MM.1S (cell line): ENCODE measurements at places on chromosomes 2 and 18.

DNA sequence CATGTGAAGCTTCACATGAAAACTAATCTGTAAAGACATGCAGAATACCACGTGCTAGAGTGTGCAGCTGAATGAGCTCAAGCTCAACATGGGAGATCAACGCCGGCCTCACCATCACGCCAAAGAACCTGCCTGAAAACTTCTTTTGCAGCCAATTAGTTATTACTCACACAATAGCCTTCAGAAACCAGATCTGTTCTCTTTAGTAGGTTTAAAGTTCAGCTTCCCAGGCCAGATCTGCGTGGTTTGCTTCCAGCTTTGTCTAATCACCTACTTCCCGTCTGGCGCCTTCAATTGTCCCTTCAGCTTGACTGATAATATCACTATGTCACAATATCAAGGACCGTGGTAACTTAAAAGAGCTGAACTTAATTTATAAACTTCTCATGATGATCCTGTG, 68.0 kb upstream of the ZNF236 start:
- no peaks in the 10 kb centered on the region for H3K4me1 ChIP-seq
- H3K4me3 ChIP-seq = no peak overlapping the region
- H3K36me3 ChIP-seq = no peaks in the 10 kb centered on the region

DNA sequence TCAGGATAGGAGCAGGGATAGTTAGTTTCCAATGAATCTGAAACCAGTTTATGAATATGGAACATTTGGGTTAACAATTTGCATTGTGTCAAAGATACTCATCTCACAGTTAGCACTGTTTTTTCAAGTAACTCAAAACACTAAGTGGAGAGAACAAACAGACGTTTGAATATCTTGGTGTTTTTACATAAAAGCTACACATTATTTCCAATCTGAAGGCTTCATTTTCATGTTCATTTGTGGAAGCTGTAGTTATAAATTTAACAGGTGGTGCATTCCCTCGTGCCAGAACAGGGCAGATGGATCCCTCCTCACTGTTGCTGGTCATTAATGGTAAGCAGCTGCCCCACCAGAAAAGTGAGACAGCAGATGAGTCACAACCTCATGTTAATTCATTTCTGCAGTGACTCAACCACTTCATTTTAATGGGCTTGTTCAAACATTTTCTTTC, 286.9 kb downstream of the TMX3 start:
- no peak overlapping the region for H3K27ac ChIP-seq
- no peaks in the 10 kb centered on the region for H3K36me3 ChIP-seq
- no peaks in the 10 kb centered on the region for H3K27me3 ChIP-seq
- no peak overlapping the region for H3K4me3 ChIP-seq

GRCh38 chr2:72149556-72150156, 2.0 kb upstream of the CYP26B1 start:
- no peaks in the 10 kb centered on the region for H3K36me3 ChIP-seq
- peak overlapping the region; percentile 71 for H3K4me3 ChIP-seq
- no peak overlapping the region for H3K27ac ChIP-seq
- H3K4me1 ChIP-seq = peaks cover 8% of the 10 kb centered on the region; the same call in 1 of the 2 replicates
- H3K27me3 ChIP-seq = peaks cover 19% of the 10 kb centered on the region
- DNase-seq = no peak

- H3K4me3 ChIP-seq = no peak overlapping the region
- no peak for DNase-seq
- no peaks in the 10 kb centered on the region for H3K27me3 ChIP-seq
- no peaks in the 10 kb centered on the region for H3K4me1 ChIP-seq
- H3K27ac ChIP-seq = no peak overlapping the region
These were observed 431.4 kb upstream of the TNP1 start for GRCh38 chr2:217291259-217291658.

DNA sequence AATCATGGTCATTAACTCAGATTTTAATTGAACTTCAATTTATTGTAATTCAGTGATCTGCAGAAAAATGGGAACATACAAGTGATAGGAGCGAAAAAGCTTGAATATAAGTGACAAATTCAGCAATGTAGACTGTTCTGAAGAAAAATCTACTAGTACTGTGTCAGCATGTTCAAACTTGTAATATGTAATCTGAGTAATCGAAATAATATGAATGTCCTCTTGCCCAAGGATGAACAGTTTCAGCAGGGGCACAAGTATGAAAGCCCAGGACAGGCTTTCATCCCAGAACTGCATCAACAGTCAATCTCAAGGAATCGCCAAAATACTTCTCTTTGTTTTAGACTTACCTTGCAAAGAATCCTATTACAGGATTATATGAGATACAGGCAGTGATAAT, 1110.5 kb downstream of the LRP1B start:
- H3K36me3 ChIP-seq = no peaks in the 10 kb centered on the region
- H3K4me1 ChIP-seq = no peaks in the 10 kb centered on the region
- H3K4me3 ChIP-seq = no peak overlapping the region
- no peak overlapping the region for H3K27ac ChIP-seq

DNA sequence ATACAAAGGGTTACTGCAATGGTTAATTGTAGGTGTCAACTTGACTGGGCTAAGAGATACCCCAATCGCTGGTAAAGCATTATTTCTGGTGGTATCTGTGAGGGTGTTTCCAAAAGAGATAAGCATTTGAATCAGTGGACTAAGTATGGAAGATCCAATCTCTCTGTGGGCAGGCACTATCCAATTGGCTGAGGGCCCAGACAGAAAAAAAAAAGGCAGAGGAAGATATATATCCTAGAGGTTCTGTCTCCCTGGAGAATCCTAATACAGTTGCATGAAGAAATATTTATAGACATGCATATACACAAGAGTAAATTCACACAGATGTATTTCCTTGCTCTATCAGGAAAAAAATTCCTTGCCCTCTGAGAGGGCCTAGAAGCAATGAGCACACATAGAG, 43.9 kb downstream of the TBC1D8 start:
- no peak overlapping the region for H3K27ac ChIP-seq
- H3K4me1 ChIP-seq = no peaks in the 10 kb centered on the region
- H3K27me3 ChIP-seq = no peaks in the 10 kb centered on the region
- no peak for DNase-seq
- no peak overlapping the region for H3K4me3 ChIP-seq

- DNase-seq = no peak
- no peaks in the 10 kb centered on the region for H3K27me3 ChIP-seq
- H3K36me3 ChIP-seq = no peaks in the 10 kb centered on the region
These were observed 87.9 kb upstream of the LRRTM1 start for GRCh38 chr2:80392441-80392840.

- DNase-seq = no peak
- H3K27me3 ChIP-seq = no peaks in the 10 kb centered on the region
- no peaks in the 10 kb centered on the region for H3K36me3 ChIP-seq
- H3K27ac ChIP-seq = no peak overlapping the region
These were observed 17.2 kb downstream of the TEX51 start for GRCh38 chr2:126915903-126916302.

DNA sequence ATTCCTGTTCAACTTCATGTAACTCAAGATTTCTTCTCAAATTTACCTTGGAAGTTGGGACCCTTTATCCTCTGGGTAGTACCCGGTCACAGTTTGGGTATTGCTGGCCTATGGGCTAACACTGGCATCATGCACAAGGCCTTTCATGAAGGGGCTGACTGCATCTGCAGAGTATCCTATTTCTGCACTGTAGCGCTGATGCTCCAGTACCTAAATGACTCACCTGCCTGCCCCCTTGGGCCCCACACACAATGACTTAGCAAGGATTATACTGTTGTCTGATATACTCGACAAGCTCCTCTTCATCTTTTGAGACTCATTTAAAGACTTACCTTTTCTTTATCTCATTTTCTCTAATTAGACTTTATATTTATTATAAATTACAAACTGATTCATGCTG, 39.9 kb downstream of the DNAH6 start:
- no peaks in the 10 kb centered on the region for H3K36me3 ChIP-seq
- no peak overlapping the region for H3K27ac ChIP-seq
- H3K4me3 ChIP-seq = no peak overlapping the region
- DNase-seq = no peak
- no peaks in the 10 kb centered on the region for H3K27me3 ChIP-seq

GRCh38 chr2:43265421-43265820, 39.0 kb upstream of the ZFP36L2 start:
- no peaks in the 10 kb centered on the region for H3K4me1 ChIP-seq
- H3K36me3 ChIP-seq = no peaks in the 10 kb centered on the region
- no peak overlapping the region for H3K4me3 ChIP-seq

DNA sequence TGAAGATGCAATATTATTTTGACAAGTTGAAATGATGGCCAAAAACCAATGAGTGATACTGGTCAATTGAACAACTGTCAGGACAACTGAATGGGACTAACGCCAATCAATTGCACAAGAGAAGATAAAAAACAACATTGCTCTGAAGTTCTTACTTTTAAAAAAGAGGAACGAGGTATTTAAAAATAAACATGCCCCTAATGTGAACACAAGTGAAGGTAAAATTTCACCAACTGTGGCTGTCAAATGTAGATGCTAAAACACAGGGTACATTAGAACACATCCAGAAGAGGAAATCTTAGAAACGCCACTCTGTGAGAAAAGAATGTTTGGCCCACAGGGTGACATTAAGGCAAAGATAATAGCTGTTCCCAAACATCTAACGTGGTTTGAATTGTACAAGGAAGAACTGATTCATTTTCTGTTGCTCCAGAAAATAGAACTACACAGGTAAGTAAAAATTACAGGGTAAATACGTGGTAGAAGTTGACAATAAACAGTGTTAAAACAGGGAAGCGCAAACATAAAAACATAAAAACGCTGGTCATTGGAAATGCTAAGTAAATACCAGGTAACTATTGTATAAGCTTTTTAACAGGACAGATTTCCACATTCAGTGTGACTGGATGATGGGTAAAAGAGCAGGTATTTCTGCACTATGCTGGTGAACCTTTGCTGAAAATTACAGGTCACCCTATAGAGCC, 20.3 kb downstream of the LONRF2 start:
- H3K4me3 ChIP-seq = no peak overlapping the region

DNA sequence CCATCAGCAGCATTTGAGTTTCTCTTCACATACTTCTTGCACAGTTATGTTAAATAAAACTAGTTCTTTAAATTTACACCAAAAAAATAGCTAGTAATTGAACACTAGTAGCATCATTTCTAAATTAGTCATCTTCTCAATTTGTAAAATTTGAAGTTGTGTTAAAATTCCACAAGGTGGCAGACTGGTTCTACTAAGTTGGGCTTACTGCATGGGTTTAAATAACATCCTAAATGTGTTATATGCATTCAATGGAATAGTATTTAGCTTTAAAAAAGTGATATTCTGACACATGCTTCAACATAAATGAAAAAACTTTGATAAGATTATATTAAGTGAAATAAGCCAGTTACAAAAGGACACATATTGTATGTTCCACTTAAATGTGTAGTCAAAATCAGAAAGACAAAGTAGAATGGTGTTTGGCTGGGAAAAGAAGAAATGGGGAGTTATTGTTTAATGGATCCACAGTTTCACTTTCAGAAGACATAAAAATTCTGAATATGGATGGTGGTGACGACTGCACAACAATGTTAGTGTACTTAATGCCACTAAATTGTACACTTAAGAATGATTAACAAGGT, 28.7 kb upstream of the RPRD1A start:
- H3K27ac ChIP-seq = no peak overlapping the region
- H3K4me3 ChIP-seq = no peak overlapping the region
- no peaks in the 10 kb centered on the region for H3K27me3 ChIP-seq
- no peaks in the 10 kb centered on the region for H3K4me1 ChIP-seq
- DNase-seq = peak; percentile 62

DNA sequence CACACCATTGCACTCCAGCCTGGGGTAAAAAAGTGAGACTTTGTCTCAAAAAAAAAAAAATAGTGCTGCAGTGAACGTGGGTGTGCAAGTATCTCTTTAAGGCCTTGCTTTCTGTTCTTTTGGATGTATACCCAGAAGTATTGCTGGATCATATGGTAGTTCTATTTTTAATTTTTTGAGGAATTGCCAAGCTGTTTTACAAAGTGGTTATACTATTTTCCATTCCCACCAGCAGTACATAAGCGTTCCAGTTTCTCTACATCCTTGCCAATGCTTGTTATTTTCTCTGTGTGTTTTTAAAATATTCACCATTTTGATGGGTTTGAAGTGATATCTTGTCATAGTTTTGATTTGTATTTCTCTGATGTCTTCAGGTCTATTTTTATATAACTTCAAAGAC, 13.1 kb downstream of the ARMC9 start:
- no peak overlapping the region for H3K27ac ChIP-seq
- peaks cover 16% of the 10 kb centered on the region for H3K4me1 ChIP-seq
- DNase-seq = no peak
- H3K36me3 ChIP-seq = no peaks in the 10 kb centered on the region
- no peaks in the 10 kb centered on the region for H3K27me3 ChIP-seq
- no peak overlapping the region for H3K4me3 ChIP-seq

- DNase-seq = no peak
- no peaks in the 10 kb centered on the region for H3K4me1 ChIP-seq
- no peak overlapping the region for H3K27ac ChIP-seq
These were observed 467.0 kb upstream of the RAB12 start for GRCh38 chr18:8142131-8142711.

- H3K4me1 ChIP-seq = no peaks in the 10 kb centered on the region
- H3K27ac ChIP-seq = no peak overlapping the region
- H3K27me3 ChIP-seq = no peaks in the 10 kb centered on the region
- H3K36me3 ChIP-seq = no peaks in the 10 kb centered on the region
- DNase-seq = no peak
These were observed 119.6 kb downstream of the QPCT start for GRCh38 chr2:37464067-37464466.

- no peaks in the 10 kb centered on the region for H3K27me3 ChIP-seq
- no peak overlapping the region for H3K4me3 ChIP-seq
- no peak for DNase-seq
- no peaks in the 10 kb centered on the region for H3K4me1 ChIP-seq
- H3K27ac ChIP-seq = no peak overlapping the region
- no peaks in the 10 kb centered on the region for H3K36me3 ChIP-seq
These were observed 138.1 kb downstream of the DNAH6 start for GRCh38 chr2:84654414-84654813.

GRCh38 chr18:64244571-64244970, 95.7 kb upstream of the LINC00305 start:
- H3K27me3 ChIP-seq = no peaks in the 10 kb centered on the region
- no peaks in the 10 kb centered on the region for H3K36me3 ChIP-seq
- H3K4me3 ChIP-seq = no peak overlapping the region
- DNase-seq = no peak
- no peaks in the 10 kb centered on the region for H3K4me1 ChIP-seq
- no peak overlapping the region for H3K27ac ChIP-seq

- H3K27ac ChIP-seq = no peak overlapping the region
- peak; percentile 35 for DNase-seq
- 0 out of 2 replicates have a peak, but pooled peaks cover 4% of the 10 kb centered on the region for H3K4me1 ChIP-seq
- no peaks in the 10 kb centered on the region for H3K36me3 ChIP-seq
- no peak overlapping the region for H3K4me3 ChIP-seq
- no peaks in the 10 kb centered on the region for H3K27me3 ChIP-seq
These were observed 7.9 kb downstream of the PKP4 start for GRCh38 chr2:158464426-158465281.

DNA sequence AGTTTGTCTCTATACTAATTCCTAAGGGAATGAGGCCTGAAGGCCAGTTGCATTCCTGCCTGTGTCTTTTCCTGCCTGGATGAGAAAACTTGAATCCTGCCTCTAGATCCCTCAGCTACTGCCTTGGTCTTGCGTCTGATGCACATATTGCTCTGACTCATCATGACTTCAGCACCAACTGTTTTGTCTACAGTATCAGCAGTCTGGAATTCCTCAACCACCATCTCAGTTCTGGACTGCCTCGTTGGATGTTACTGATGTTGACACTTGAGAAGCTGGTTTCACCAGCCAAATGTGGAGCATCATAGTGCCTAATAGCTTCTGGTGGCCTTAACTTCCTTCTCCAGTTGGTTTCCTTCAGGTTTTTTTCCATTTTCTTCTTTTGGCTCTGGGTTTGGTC, 211.0 kb downstream of the CTNNA2 start:
- no peaks in the 10 kb centered on the region for H3K4me1 ChIP-seq
- no peaks in the 10 kb centered on the region for H3K36me3 ChIP-seq
- no peaks in the 10 kb centered on the region for H3K27me3 ChIP-seq
- H3K27ac ChIP-seq = no peak overlapping the region
- H3K4me3 ChIP-seq = no peak overlapping the region
